Activated CD4-positive, alpha-beta T cell treated with anti-CD3 and anti-CD28 coated beads, Interleukin-2, amount 50 U/mL, for 24 hours (primary cell): ENCODE measurements at places on chromosomes 1 and 21.
A peak's percentile ranks its signal among the peaks of the same experiment; 100 is the strongest.

GRCh38 chr1:101025657-101026429 is at the start of gene DPH5:
TSS of gene DPH5 (minus strand) at chr1:101025784. CDS start at chr1:101025443, 341 bp downstream.
- DNase-seq = peak; percentile 89

GRCh38 chr1:225990705-225991464 is 8.3 kb downstream of the SDE2 start:
- no peak for DNase-seq

- no peak for DNase-seq
These were observed 21.3 kb upstream of the EGLN1 start for GRCh38 chr1:231443363-231443762.

- DNase-seq = no peak
These were observed 50.0 kb upstream of the SYT6 start for GRCh38 chr1:114203595-114204128.

GRCh38 chr1:206896261-206896660 is 982 bp upstream of the IL24 start:
- no peak for DNase-seq

DNA sequence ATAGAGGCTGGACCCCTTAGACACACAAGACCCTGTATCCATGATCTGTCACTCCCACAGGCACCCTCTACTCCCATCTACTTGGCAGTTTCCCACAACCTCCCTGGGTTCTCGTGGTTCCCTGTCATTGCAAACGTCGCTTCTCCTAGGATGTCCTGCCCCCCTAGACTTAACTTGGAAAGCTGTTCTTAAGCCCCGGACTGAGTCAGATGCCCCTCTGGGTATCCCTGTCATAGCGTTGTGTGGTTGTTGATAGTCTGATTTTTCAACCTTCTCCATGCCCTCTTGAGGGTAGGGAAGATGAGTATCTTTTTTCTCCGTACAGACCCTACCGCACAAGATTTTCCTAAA is 11.8 kb downstream of the RCC1 start:
- DNase-seq = no peak

GRCh38 chr1:30451532-30452125 is 271.8 kb downstream of the MATN1 start:
- no peak for DNase-seq

GRCh38 chr21:43024439-43025136 is 50.2 kb downstream of the PKNOX1 start:
- no peak for DNase-seq

DNA sequence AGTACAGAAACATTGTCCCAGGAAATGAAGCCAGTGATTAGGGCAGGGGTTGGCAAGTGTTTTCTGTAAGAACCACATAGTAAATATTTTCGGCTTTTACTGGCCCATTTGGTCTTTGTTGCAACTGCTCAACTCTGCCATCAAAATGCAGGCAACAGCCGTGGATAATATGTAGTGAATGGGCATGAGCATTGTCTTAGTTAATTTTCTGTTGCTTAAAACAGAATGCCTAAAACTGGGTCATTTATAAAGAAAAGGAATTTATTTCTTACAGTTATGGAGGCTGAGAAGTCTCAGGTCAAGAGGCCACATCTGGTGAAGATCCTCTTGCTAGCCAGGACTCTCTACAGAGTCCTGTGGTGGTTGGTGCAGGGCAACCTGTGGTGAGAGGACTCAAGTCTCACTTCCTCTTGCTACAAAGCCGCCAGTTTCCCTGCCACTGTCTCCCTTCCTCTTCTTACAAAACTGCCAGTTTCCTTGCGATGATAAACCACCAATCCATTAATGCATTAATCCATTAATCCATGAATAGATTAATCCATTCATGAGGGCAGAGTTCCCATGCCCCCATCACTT is 166.4 kb downstream of the PSMG1 start:
- DNase-seq = no peak

- no peak for DNase-seq
These were observed 676 bp downstream of the MORC3 start for GRCh38 chr21:36320421-36321324.

DNA sequence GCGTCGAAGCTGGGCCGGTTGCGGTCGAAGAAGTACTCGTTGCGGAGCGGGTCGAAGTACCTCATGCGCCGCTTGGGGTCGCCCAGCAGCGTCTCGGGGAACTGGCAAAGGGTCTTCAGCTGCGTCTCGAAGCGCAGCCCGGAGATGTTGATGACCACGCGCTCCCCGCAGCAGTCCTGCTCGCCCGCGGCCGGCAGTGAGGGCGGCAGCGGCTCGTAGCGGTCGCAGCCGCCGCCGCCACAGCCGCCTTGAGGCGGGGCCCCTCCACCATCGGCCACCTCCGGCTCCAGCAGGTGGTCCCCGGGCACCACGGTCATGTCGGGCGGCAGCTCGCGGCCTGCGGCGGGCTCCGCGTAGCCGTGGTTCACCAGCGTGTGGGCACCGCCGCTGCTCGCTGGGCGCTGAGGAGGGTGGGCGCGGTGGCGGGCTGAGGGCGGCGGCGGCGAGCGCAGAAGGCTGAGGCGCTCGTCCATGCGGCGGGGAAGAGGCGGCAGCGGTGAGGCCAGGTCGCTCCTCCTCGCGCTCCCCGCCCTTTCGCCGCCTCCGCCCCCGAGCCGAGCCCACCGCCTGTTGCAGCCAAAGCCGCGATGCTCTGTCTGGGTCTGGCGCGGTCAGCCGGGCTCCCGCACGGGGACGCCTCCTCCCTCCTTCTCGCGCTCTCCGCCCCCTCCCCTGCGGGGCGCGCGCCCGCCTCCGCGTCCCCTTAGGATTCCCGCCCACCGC is at the start of gene KCNA3:
Gene KCNA3 (minus strand): TSS at position 604 of the 723 bp plus-strand sequence. CDS start 131 bp downstream, at position 473.
- DNase-seq = peak; percentile 40

- DNase-seq = no peak
These were observed 33.0 kb upstream of the IFI44L start for GRCh38 chr1:78587211-78587610.

- no peak for DNase-seq
These were observed 42.1 kb upstream of the TP53BP2 start for GRCh38 chr1:223887747-223888418.

- DNase-seq = no peak
These were observed 70.6 kb upstream of the GCLM start for GRCh38 chr1:93979718-93980319.

GRCh38 chr21:41189150-41189745 is 21.3 kb downstream of the BACE2 start:
- no peak for DNase-seq

DNA sequence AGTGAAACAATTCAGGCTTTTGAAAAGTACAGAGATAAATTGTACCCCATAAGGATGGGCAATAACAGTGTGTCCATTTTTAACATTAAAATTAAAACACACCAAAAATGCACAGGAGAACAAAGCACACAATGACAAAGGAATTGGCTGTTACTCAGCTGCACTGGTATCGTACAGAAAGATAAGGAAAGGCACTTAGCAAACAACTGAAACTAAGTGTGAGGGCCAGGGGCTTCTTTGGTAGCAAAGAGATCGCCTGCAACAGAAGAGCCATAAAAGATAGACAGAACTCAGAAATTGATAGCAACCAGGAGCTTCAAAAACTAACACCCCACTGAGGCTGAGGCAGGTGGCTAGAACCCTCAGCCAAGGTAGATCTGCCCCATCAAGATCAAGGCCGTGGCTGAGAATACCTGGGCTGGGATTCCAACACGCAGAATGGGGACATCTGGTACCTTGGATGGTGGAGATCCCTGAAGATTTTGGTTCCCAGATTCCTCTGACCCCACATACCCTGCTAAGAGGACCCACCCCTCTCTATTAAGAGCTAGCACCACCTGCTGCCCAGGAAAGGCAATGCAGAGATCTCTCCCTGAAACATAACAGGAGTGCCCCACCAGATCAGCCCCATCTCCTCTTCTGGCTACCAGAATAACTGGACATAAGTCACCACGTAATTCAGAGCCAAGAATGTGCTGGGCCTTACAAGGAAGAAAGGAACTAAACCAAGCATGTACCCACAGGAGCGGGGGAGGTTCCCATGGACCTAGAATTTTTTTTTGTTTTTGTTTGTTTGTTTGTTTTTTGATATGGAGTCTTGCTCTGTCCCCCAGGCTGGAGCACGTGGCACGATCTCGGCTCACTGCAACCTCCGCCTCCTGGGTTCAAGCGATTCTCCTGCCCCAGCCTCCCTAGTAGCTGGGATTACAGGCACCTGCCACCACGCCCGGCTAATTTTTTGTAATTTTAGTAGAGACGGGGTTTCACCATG is 16.2 kb downstream of the PLEKHO1 start:
- no peak for DNase-seq

GRCh38 chr1:147647796-147648633 is 22.3 kb downstream of the ACP6 start:
- DNase-seq = no peak

DNA sequence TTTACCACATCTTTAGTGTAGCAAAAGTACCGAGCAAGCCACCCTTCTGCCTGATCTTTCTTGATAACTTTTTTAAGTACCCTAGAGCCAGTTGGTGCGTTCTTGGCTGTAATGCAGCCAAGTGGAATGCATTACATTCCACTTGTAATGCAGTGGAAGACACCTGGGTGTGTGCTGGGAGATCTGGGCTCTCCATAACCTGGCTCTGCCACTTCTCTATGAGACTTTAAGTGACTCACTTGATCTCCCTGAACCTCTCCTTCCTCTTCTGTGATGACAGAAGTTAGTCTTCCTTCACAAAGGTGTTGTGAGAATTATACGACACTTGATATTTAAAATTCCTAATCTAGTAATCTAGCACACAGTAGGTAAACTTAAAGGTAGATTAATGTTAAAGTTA is 35.3 kb upstream of the NFIA start:
- DNase-seq = no peak

GRCh38 chr1:55143684-55144083 is 71.5 kb downstream of the USP24 start:
- DNase-seq = no peak

DNA sequence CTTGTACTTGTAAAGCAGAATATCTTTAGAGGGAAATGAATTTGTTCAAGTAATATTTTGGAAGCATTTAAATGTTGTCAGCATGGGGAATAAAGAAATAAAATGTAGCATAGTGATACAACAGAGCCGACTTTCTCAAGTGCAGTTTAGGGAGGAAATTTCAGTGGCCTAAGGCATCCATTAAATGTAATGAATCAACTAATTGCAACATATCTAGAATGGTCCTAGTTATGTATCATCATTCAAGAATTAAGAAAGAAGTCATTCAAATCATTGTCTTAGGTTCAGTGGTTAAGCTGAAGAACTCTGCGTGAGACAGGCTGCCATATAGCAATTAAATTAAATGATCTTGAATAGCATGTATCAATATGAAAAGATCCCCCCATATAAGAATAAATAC is 360.7 kb downstream of the TBX15 start:
- DNase-seq = no peak

GRCh38 chr1:64121766-64122385 is 81.5 kb upstream of the UBE2U start:
- no peak for DNase-seq

DNA sequence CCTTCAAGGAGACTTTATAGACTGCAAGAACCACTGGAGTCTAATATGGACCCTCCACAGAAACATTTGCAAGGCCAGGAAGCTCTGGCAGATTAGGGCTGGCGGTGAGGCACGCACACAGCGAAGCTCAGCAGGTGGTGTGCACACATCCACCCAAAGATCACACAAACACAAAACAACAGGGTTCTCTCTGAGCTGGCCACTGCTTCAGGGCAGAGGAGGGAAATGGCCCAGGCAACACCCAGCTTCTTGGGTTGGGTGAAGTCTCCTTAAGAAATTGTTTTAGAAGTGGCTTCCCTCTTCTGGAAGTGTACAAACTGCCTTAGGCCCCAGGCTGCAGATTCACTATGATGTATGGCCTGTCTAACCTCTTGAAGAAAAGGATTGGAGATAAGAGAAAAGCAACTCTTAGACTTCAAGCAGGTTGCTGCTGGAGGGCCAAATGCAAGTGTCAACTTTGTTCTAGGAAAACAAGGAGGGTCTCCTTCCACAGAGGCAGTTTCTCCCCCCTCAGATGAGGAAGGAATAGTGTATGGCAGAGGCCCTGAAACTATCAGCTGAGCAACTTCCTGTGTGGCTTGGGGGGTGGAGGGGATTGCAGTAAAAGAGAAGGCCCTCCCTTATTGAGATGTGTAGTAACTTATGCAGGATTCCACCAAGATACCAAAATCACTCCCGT is 2.0 kb downstream of the RCSD1 start:
- no peak for DNase-seq

- no peak for DNase-seq
These were observed 55.0 kb downstream of the S1PR1 start for GRCh38 chr1:101291562-101292380.

- DNase-seq = no peak
These were observed 6.7 kb upstream of the IL10RB start for GRCh38 chr21:33259428-33259827.

DNA sequence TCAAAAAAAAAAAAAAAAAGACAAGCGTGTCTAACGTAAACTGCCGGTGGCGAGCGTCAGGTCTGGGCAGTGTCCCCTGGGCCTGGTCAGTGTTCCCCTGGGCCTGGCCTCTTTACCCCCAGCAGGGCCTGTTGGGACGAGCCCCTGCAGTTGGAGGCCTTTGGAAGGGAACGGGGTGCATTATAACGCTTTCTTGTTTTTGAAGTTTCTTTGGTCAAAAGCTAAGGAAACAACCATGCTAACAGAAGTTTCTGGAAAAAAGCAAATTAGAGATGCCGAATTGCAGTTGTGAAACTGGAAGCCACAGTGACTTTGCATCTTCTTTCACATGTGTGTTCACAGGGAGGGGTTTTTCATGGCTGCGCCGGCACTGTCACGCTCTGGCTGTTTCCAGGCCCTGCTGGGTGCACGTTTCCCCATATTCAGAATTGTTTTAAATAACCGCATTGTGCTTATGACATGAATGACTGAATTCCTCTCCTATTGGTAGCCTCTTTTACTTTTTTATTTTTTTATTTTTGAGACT is 16.0 kb downstream of the RRP1 start:
- DNase-seq = no peak

- no peak for DNase-seq
These were observed 22.5 kb upstream of the DPYD start for GRCh38 chr1:97943354-97943753.
